ENCODE measurements at places on chromosomes 13 and 19.

- DNase-seq = no peak
Observed at GRCh38 chr19:21587549-21587948, 82.1 kb downstream of the ZNF429 start.

DNA sequence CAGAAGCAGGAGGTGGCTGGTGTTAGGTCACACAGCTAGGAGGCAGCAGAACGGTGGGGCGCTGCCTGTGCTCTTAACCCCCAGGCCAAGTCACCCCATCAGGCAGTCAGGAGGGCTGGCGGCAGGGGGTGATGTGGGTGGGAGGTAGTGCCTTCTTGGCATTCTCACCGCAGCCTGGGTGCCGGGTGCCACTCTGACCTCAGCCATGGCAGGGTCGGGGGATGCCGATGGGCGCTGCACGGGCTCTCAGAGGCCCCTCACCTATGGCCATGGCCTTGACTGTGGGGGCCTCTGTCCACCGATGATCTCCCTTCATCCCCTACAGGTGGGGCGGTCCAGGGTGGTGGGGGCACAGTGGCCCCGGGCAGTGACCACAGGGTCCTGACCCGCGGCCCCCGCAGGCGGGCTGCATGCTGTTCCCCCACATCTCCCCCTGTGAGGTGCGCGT, 5.6 kb downstream of the PTOV1 start:
- DNase-seq = no peak

- DNase-seq = no peak
Observed at GRCh38 chr13:87122551-87122950, 548.6 kb upstream of the SLITRK5 start.

- no peak for DNase-seq
Observed at GRCh38 chr19:4284176-4284958, 5.3 kb downstream of the SHD start.

DNA sequence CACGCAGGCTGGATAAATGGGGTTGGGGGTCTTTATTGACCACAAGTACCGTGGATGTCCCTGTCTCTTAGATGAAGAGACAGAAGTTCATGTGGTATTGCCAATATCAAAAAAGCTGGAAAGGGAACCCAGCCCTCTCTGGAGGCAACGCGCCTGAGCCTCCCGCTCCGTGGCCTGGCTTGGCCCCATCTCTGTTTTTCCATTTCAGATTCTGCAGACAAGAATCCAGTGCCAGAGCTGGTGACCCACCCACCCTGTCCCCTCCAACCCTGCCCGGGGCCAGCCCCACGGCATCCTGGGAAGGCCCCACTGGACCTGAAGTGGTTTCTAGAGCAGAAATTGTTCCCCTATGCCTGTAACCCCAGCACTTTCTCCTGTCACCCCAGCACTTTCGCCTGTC, 57.7 kb downstream of the PTPRS start:
- no peak for DNase-seq

GRCh38 chr19:5977222-5977784, 637 bp downstream of the RANBP3 start:
- DNase-seq = no peak

- no peak for DNase-seq
Observed at GRCh38 chr19:33376941-33377557, 3.5 kb downstream of the CEBPG start.

- DNase-seq = no peak
Observed at GRCh38 chr13:88118952-88119351, 447.8 kb downstream of the SLITRK5 start.

DNA sequence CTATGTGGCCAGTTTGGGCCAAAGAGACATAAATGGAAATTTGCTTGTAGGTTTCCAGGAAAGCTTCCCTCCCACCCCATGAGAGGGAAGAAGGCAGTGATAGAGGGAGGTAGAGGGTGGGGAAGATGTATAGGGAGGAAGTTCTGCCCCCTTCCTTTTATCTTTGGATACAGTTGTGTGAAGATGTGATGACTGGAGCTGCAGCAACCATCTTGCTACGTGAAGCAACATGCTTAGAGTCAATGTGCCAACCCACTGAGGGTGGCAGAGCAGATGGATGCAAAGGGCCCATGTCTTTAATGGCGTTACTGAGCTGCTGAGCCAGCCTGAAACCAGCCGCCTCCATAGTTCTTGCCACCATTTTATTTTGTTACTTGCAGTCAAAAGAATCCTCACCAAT, 10.7 kb downstream of the VSIG10L start:
- no peak for DNase-seq

GRCh38 chr19:46828484-46828883, 22.2 kb downstream of the AP2S1 start:
- DNase-seq = no peak

DNA sequence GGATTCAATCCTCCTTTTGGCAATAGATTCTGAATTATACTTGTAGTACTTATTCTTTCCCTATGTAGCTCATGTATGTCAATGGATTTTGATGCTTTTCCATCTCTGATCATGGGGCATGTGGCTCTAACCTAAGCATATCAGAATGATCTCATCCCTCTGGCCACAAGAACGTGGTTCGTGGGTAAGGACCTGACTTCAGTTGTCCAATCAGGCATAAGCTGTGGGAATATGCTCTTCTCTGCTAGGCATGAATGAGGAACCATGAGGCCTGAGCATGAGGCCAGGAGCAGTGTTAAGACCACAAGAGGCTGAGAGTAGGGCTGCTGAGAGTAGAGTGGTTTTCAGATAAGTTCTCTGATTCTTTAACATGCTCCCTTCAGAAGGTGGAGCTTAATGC, 292.4 kb upstream of the TSHZ3 start:
- DNase-seq = no peak

- DNase-seq = no peak
Observed at GRCh38 chr19:20926796-20927195, 3.7 kb downstream of the ZNF85 start.

- no peak for DNase-seq
Observed at GRCh38 chr13:72427757-72428528, 299.5 kb downstream of the MZT1 start.

DNA sequence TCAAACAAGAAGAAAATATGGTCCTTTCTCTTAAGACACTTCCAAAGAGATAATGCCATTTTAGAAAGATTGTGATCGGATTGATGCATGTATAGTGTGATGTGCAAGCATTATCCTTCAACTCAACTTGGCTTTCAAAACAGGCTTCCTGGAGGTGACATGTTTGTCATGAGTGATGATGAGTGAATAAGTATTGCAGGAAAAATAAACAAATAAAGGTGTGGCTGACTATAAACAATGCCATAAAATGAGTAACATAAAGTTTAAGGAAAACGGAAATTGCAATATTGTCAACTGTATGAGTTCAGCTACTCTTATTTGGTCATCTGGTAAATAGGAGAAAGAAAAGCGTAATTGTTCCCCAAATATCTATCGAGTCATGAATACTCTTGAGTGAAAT, 1283.7 kb downstream of the PCDH9 start:
- DNase-seq = no peak

DNA sequence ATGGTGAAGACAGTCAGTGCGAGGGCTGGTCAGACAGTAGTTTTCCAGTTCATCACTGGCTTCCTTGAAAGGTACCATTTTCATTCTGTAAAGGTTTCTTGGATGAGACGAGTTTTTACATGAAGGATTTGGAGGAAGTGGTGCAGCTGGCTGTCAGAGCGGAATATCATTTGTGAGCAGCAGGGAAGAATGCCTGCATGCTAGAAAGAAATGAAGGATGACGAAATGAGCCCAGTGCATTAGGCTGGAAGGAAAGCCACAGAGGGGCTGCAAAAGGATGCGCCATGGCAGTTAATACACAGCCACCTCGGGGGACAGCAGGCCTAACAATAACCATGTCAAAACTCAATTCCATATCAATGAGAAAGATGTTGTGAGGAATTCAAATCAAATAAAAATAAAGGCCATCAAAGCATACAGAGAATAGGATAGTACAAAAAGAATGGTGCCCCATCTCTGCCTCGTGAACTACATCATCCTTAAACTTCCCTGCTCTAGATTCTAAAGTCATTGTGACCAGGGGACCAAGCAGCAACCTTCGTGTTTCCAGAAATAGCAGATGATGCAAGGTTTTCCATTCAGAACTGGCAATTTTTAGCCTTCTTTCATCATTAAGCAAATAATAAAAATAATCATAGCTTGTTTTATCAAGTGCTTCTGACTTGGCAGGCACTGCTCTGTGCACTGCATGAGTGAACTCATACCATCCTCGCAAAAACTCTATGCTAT, 504.2 kb downstream of the RFC3 start:
- no peak for DNase-seq

- DNase-seq = no peak
Observed at GRCh38 chr19:15422296-15423075, 3.7 kb upstream of the AKAP8L start.

- DNase-seq = no peak
Observed at GRCh38 chr19:40785526-40785925, 7.5 kb downstream of the RAB4B start.

- no peak for DNase-seq
Observed at GRCh38 chr19:35673121-35673804, 6.9 kb downstream of the UPK1A start.

GRCh38 chr19:39680593-39680992, 23.7 kb upstream of the LGALS14 start:
- DNase-seq = no peak

DNA sequence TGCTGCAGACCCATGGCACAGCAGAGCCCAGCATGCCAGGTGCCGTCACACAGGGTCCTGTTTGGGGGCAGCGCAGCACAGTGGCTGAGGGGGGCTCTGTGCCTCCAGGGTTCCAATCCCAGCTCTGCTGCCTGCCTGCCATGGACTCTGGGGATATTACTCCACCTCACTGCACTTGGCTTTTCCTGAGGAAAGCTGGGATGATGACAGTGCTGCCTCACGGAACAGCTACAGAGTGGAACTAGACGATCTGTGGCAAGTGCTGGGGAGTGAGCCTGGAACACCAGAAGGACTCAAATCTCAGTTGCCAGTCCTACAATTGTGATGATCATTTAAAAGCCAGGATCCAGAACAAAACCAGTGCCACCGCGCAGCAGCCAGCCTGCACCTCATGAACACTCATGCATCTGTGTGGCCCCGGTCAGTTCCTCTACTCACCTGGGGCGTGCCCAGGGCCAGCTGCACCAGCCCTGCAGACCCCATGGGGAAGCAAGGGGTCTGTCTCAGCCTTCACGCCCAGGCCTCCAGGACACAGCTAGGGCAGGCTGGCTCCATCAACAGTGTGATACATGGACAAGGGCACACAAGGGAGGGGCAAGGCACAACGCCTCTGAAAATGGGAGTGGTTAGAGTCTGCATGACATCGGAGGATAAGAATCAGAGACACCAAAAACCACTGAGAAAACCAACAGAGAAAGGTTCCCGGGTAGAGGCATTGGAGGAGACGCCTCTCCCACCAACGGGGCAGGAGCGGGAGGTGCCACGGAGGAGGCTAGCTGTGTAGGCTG, 55.2 kb downstream of the ATP7B start:
- no peak for DNase-seq

- no peak for DNase-seq
Observed at GRCh38 chr13:76350399-76350798, 535.8 kb downstream of the KCTD12 start.

GRCh38 chr13:30268673-30269072, 38.7 kb downstream of the KATNAL1 start:
- no peak for DNase-seq

DNA sequence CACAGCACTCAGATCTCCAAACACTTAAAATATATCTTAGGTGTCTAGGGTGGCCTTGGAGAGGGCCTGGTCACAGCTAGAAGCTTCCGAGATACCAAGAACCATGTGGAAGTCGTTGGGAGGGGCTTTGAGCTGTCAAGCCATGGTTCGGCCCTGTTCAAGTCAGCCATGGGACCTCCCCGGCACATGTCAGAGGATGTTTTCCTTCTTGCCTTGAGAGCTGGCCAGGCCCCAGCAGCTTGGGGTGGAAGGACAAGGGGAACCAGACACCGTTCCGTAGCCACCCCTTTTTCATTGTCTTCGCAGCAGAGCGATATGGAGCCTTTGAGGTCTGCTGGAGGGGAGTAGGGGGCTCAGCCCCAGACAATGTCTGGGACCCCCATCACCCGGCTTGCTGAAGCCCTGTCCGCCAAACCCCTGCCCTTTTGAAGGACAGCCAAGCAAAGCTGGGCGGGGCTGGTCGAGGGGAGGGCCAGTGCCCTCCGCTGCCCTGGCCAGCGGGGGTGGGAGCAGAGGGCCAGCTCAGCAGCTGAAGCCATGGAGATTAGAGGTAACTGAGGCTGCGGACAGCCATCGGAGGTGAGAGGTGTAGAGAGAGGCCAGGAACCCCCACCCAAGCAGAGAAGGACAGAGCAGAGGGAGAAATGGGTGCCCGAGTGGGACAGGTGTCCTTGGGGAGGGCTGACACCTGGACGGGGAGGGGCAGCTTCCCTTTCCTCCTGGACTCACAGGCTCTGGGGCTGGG, 435 bp downstream of the KLK11 start:
- no peak for DNase-seq

GRCh38 chr19:1880611-1881392, 4.5 kb downstream of the ABHD17A start:
- DNase-seq = no peak

- peak; percentile 51 for DNase-seq
Observed at GRCh38 chr19:11587302-11587974, 9.8 kb upstream of the ZNF627 start.

DNA sequence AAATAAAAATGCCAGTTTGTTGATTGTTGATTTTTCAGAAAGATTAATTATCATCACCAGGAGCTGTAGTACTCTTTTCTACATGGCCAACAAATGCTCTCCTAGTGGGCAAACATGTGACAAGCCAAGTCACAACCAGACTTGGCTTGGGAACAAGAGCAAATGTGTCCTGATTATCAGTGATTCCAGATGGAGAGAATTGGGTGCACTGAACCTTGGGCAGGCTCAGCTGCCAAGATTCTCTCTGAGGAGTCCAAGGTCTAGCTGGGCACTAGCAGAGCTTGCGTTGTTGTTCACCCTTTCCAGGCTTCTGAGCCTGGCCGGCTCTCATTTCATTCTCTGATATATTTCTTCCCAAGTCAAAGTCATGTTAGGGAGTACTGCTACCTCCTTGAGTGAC, 27.3 kb upstream of the GPI start:
- DNase-seq = no peak

DNA sequence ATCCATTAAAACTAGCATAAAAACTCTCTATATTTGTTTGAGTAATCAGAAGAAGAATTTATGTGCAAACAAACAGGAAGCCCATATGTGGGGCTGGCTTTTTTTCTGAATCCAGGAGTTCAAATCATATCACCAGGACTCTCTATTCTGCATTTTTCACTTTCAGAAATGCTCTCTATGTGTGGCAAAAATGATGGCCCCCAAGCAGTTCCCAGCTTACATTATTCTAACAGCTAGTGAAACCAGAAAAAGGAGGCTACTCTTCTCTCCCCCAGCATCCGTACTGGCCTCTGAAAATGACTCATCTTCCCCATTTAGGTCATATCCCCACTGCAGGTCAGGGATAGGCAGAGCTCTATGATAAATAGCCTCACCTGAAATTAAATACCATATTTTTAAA, 20.4 kb downstream of the RBM26 start:
- no peak for DNase-seq

DNA sequence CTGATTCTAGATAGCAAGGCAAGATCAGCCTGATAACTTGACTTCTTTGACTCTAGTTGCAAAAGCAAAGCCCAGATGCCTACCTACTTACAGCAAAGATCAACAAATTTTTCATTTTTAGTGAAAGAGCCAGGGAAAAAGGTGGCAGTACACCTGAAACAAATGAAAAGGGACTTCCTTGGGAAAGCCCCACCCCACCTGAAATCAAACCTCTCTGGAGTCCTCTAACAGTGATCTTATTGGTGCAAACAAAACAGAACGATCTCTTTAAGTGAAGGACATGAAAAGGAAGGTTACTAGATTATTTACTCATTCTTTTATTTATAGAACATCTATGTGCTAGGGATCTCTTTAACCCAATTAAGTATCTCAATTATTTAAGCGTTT, 507 bp upstream of the LCP1 start:
- no peak for DNase-seq

- DNase-seq = peak; percentile 98
Observed at GRCh38 chr19:18044825-18045304, 36.9 kb downstream of the ARRDC2 start.
